ENCODE measurements at places on chromosomes 1 and 21. TPM values are rescaled to one million over a fixed set of nuclear protein-coding genes. Genes with fewer than 3 reads are reported as not detected.

The PFKFB2 gene
- 33.1 TPM for total RNA-seq

The ATP6V1G3 gene
- total RNA-seq: not detected

The PALMD gene
- total RNA-seq: 111 TPM

The FLVCR1 gene
- total RNA-seq: 4.9 TPM

The TGFBR3 gene
- 98.3 TPM for total RNA-seq

The GJA8 gene
- total RNA-seq: not detected

The CLIC6 gene
- 2.8 TPM for total RNA-seq

The GSTM1 gene
- total RNA-seq: not detected

The PGLYRP4 gene
- 25.0 TPM for total RNA-seq

The OR2T2 gene
- 0.31 TPM for total RNA-seq

The OR2T12 gene
- not detected for total RNA-seq
